ENCODE measurements at places on chromosomes 6 and 20.
A peak's percentile ranks its signal among the peaks of the same experiment; 100 is the strongest.

DNA sequence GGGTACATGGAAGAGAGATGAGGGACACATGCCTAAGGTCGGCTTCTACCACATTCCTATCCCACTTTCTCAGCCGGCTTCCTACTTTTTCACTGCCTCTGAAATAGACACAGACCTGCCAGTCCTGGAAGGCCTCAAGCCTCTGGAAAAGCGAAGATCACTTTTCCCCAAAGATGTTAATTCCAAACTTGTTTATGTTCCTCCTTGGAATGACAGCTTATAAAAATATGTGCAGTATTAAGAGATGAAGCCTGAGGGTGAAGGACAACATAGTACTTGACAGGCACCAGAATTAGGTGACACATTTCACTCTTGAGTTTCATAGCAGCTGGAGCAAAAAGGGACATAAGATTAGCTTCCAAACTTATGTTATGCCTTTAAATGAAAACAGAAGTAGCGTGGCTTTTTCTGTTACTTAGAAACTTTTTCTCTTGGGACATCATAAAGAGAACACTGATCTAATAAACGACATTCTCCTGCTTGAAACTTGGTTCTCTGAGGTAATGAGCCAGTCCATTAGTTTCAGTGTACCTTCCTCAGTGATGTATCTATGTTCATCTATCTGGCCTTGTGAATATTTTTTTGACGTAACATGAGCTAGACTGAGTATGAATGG, 25.3 kb downstream of the FOXO3 start:
- DNase-seq, result no peak

DNA sequence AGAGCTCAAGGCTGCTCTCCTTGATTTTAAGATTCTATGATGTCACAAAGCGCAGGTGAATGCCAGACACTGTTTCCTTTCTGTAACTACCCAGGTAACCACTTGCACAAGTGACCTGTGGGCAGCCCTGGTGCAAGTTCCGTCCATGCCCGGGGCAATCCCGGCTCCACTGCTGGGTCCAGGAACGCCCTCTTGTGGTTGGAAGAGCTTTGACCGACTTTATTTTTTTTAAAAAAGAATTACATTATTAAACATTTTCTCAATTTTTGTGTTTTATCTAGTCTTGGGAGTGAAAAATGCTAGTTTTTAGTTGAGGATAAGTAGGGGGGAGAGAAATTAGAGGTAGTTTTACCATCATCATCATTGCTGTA, 695.2 kb downstream of the QKI start:
- no peak for DNase-seq

DNA sequence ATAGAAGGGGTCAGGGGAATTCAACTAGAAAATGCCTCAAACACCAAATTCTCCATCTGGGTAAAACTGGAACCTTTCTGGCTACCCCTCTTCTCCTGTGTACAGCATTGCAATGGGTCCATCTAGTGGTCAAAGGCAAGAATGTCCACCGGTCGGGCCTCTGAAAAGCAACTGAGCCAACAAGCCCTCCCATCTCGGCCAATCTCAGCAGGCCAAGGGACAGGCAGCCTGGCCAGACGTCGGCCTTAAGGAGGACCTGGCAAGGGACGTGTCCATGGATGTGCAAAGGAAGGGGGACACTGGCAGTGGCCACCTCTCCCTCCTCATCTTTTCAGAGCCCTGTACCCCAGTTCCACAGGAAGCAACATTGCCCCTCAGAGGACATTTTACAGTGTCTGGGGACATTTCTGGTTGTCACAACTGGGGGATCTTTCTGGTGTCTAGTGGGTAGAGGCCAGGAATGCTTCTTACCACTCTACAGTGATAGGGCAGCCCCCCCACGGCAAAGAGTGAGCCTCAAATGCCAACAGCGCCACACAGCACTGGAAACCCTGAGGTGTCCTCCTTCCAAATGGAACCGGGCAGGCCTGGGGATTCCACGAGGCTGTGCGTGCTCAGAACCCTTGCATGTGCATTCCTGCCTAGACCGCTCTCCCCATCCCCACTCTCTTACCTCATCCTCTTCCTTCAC, 99.8 kb upstream of the FOXA2 start:
- peak; percentile 72 for DNase-seq

GRCh38 chr6:40170856-40171255, 236.6 kb upstream of the MOCS1 start:
- DNase-seq, result no peak

DNA sequence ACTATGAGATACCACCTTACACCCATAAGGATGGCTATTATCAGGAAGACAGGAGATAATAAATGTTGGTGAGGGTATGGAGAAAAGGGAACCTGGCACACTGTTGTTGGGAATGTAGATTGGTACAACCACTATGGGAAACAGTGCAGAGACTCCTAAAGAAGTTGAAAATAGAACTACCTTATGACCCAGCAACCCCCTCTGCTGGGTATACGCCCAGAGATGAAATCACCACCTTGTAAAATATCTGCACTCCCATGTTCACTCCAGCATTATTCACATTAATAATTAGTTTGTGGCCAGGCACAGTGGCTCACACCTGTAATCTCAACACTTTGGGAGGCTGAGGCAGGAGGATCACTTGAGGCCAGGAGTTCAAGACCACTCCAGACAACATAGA, 26.8 kb downstream of the ZBTB9 start:
- no peak for DNase-seq

DNA sequence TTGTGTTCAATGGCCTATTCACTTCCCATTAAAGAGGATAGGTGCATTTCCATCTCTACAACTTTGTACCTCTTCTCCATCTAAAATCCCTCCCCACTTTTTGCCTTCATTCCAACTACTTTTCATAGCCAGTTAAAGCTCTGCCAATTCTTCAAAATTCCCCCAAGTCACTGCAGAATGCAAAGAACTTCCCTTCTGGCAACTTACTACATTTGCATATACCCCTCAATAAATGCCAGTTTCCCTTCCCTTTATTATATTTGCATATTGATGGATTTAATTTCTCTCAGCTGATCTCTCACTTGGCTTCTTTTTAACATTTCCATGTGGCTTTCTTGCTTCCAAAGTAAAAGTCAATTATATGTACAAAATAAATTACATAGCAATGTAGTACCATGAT, 393.4 kb downstream of the HACE1 start:
- DNase-seq, result no peak

DNA sequence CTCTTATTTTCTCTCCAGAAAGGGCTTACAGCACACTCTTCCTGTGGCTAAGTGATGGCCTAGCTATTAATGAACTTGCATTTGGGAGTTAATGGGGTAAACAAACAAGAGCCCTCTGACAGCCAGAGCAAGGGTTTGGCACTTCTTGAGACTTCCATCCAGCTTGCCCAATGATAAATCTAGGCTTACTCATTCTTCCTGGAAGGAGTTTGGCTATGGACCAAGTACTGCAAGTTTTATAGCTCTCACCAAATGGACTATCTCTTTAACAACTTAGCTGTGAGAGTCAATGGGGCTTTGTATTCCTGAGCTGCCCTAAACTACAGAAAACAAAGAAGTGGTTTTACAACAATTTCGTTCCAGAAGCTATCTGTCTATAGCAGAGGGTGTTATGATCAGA, 16.7 kb upstream of the PI3 start:
- DNase-seq, result no peak

- DNase-seq, result no peak
Measured at GRCh38 chr6:51120016-51120415, 301.3 kb downstream of the TFAP2B start.

DNA sequence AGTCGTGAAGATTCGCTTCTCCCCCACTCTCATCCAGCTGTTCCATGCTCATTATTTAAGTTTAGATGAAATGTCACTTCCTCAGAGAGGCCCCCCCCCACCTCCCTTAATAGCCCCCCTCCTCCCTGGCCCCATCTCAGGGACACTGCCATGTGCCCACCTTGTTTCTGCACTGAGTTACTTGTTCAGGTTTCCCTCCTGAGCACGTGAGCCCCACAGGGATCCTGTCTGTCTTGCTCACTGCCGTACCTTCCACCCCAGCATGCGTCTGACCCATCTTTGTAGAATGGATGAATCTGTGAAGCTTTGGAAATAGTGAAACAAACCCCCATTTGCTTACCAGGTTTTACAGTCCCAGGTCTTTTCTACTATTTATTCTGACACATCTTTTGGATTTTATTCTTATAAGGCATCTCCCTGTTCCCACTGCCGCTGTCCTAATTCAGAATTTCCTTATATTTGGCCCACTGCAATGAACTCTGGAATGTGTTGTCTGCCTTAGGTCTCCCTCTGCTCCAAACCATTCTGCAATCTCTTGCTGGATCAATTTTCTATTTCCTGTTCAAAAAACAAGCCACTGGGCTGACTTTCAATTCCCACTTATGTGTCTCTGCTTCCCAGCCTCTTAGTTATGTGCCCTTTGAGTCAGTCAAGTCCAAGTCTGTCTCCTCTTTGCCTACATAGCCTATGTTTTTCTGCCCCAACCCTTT, 136.5 kb upstream of the ECI2 start:
- DNase-seq, result no peak

DNA sequence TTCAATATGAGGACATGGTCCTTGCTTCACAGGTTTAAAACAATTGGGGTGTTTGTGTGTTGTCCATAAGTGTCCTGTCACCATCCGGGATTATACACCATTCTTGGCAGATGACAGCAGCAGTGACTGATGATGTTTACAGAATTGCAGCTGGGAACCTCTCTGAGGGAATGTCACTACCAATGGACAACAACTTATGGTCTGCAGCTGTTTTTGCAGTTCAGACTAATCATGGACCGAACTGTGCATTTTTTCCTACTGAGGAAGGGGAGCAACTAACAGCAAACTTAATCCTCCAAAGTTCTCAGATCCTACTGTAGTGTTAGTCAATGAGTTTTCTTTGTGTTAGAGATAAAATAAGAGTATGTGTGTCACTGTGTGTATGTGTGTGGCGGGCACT, 26.0 kb downstream of the FAM229B start:
- peak; percentile 19 for DNase-seq

DNA sequence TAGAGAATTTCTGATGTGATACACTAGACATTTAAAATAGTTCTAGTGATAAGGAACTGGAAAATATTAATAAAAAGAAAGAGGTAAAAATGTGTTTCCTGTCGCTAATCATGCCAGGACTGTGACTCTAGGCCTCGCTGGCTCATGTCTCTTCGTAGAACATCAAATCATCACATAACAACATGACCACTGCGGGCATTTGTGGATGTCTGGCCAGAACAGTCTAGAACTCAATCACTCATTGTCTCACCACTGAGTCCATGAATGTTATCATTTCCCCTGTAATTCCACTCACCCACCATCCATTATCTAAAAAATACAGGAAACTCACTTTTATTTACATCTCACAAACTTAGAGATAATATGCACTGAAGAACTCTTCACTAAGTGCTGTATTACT, 3.4 kb downstream of the HMGN3 start:
- DNase-seq, result no peak

All from midbrain (tissue), 1 donor.